ENCODE measurements at places on chromosomes 11 and 22. TPM values are rescaled to one million over a fixed set of nuclear protein-coding genes. Genes with fewer than 3 reads are reported as not detected.

GRCh38 chr11:95494167-95494566 is 263.2 kb upstream of the SESN3 start:
- no peak overlapping the region for H3K27ac ChIP-seq
- no peak for DNase-seq
- no peaks in the 10 kb centered on the region for H3K27me3 ChIP-seq
- peaks cover 3% of the 10 kb centered on the region for H3K36me3 ChIP-seq
- no peak overlapping the region for H3K4me3 ChIP-seq

GRCh38 chr11:74535371-74536160 is 42.0 kb upstream of the LIPT2 start:
- peaks cover 3% of the 10 kb centered on the region for H3K36me3 ChIP-seq
- DNase-seq = no peak
- no peaks in the 10 kb centered on the region for H3K4me1 ChIP-seq
- peaks cover 3% of the 10 kb centered on the region for H3K27me3 ChIP-seq

GRCh38 chr22:45838305-45838887 is 138.6 kb downstream of the WNT7B start:
- H3K4me1 ChIP-seq = no peaks in the 10 kb centered on the region
- peaks cover 23% of the 10 kb centered on the region for H3K36me3 ChIP-seq
- H3K27me3 ChIP-seq = no peaks in the 10 kb centered on the region
- no peak overlapping the region for H3K4me3 ChIP-seq
- no peak overlapping the region for H3K27ac ChIP-seq
- DNase-seq = no peak

Gene APOA4
- total RNA-seq = not detected

GRCh38 chr22:36331912-36332622 is 55.7 kb downstream of the MYH9 start:
- H3K27ac ChIP-seq = peak overlapping the region; percentile 99
- peaks cover 94% of the 10 kb centered on the region for H3K36me3 ChIP-seq
- H3K27me3 ChIP-seq = no peaks in the 10 kb centered on the region
- peaks cover 99% of the 10 kb centered on the region for H3K4me1 ChIP-seq
- peak; percentile 80 for DNase-seq

Gene ARHGEF17
- total RNA-seq = 0.05 TPM

Gene DCHS1
- total RNA-seq = 0.78 TPM

Gene STX3
- total RNA-seq = 5.4 TPM

Gene CBLIF
- not detected for total RNA-seq

DNA sequence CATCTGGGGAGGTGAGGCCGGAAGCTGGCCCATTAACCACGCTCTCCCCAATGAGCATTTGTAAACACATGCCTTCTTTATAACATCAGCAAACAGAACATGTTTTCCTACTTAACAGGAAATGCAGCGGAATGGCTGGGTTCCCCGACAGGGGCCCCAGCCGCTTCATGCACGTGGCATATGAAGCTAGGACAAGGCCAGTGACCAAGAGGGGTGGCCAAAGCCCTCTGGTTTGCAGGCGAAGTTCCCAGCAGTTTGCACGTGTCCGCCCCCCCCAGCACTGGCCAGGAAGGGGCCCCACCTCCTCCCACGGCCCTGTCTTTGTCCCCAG is 38.7 kb upstream of the LINC01488 start:
- H3K27ac ChIP-seq = no peak overlapping the region
- H3K4me3 ChIP-seq = no peak overlapping the region
- no peak for DNase-seq

DNA sequence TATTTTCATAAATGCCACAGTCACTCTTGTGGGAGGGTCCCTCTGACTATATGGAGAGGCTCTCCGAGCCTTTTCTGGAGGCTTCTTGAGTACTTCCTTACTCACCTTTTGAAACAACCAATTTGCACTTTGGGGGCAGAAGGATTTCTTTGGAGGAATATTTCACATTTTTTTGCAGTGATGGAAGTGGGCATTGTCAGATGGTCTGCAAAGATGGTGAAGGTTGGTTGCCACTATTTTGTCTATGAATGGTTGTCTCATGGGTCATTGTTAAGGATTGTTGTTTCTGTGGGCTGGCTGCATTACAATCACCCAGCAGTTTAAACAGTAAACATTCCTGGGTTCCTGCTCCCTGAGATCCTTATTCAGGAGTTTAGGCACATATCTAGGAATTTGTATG is 388.2 kb downstream of the TMEM135 start:
- H3K36me3 ChIP-seq = no peaks in the 10 kb centered on the region
- H3K4me3 ChIP-seq = no peak overlapping the region
- no peak overlapping the region for H3K27ac ChIP-seq
- no peaks in the 10 kb centered on the region for H3K4me1 ChIP-seq
- DNase-seq = no peak

DNA sequence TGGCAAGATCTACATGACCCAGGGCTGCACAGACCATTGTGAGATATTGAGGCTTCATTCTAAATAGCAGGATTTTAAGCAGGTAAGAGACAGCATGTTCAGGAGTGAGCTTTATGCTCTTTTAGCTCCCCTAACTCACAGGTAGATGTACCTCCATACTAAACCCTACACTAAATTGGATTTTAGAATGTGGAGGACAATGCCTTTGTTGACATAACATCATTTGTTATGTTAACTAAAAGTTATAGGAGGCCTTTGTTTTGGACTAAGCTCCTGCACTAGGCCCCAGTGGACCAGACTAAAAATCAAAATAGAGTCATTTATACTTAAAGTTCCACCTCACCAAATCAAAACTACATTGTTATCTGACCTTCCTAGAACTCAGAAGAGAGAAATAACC is 6.8 kb downstream of the DDIAS start:
- peaks cover 33% of the 10 kb centered on the region for H3K4me1 ChIP-seq
- no peak for DNase-seq
- no peak overlapping the region for H3K4me3 ChIP-seq
- H3K27me3 ChIP-seq = no peaks in the 10 kb centered on the region
- no peak overlapping the region for H3K27ac ChIP-seq
- H3K36me3 ChIP-seq = peaks cover 22% of the 10 kb centered on the region

Gene TRIM29
- not detected for total RNA-seq

- peaks cover 3% of the 10 kb centered on the region for H3K27me3 ChIP-seq
- H3K4me3 ChIP-seq = no peak overlapping the region
- peaks cover 3% of the 10 kb centered on the region for H3K4me1 ChIP-seq
Measured at GRCh38 chr11:131670876-131671275, 300.5 kb downstream of the NTM start.

Gene FXYD6
- 0.47 TPM for total RNA-seq

DNA sequence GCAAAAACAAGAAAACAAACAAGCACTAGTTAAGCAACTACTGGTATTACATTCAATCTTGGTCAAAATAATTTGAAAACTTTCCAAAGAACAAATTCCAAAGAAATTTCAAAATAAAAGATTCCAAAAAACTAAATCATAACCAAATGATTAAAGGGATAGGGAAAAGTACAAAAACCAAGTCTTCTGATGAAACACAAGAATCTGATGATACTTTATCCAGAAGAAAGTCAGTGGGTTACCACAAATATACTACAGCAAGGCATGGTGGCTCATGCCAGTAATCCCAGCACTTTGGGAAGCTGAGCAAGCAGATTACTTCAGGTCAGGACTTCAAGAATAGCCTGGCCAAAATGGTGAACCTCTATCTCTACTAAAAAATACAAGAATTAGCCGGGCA is 59.1 kb downstream of the NUP98 start:
- H3K27ac ChIP-seq = no peak overlapping the region
- H3K4me1 ChIP-seq = no peaks in the 10 kb centered on the region
- no peaks in the 10 kb centered on the region for H3K27me3 ChIP-seq
- H3K4me3 ChIP-seq = no peak overlapping the region
- H3K36me3 ChIP-seq = peaks cover 48% of the 10 kb centered on the region

GRCh38 chr22:50583294-50583861 is 729 bp upstream of the CHKB start:
- peaks cover 22% of the 10 kb centered on the region for H3K36me3 ChIP-seq
- peaks cover 25% of the 10 kb centered on the region for H3K4me1 ChIP-seq
- no peaks in the 10 kb centered on the region for H3K27me3 ChIP-seq
- H3K27ac ChIP-seq = peak overlapping the region; percentile 84
- peak overlapping the region; percentile 86 for H3K4me3 ChIP-seq
- DNase-seq = no peak

Gene FGF4
- not detected for total RNA-seq

- H3K4me3 ChIP-seq = no peak overlapping the region
- no peaks in the 10 kb centered on the region for H3K27me3 ChIP-seq
- H3K4me1 ChIP-seq = peaks cover 55% of the 10 kb centered on the region
- H3K36me3 ChIP-seq = peaks cover 24% of the 10 kb centered on the region
- DNase-seq = no peak
Measured at GRCh38 chr22:46730568-46731245, 7.3 kb downstream of the CERK start.

GRCh38 chr11:116895048-116895757 is 57.8 kb upstream of the APOA1 start:
- H3K4me3 ChIP-seq = no peak overlapping the region
- DNase-seq = peak; percentile 28
- peaks cover 36% of the 10 kb centered on the region for H3K36me3 ChIP-seq
- peaks cover 17% of the 10 kb centered on the region for H3K4me1 ChIP-seq

DNA sequence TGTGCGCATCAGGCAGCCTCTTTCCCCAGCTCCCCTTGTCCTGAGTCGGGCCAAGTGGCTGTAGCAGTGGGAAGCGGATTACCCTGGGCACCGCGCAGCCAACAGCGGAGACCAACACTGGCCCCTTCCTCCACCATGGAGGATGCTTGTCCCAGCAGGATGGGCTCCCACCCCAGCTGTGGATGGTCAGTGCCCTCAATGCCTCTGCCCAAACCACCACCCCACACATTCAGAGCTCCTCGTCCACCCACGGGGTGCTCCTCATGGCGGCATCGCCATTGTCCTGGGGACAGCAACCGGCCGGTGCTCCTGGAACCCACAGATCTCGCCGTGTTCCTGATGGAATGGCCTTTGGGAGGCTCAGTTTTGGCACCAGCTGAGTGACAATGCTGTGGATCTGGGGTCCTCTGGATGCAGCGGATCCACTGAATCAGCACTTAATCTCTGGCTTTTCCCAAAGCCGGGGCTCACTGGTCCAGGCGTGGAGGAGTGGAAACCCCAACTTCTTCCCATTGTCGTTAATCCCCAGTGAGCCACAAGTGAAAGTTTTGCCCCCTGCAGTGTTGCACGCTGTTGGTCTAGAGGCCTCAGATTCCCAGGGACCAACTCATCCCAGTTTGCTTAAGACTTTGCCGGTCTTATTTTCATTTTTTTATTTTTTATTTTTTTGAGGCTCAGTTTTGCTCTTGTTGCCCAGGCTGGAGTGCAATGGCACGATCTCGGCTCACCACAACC is 4.1 kb upstream of the B4GALNT4 start:
- no peaks in the 10 kb centered on the region for H3K36me3 ChIP-seq
- no peak overlapping the region for H3K27ac ChIP-seq
- peaks cover 19% of the 10 kb centered on the region for H3K27me3 ChIP-seq
- H3K4me3 ChIP-seq = no peak overlapping the region
- DNase-seq = no peak

- H3K36me3 ChIP-seq = no peaks in the 10 kb centered on the region
- H3K4me1 ChIP-seq = no peaks in the 10 kb centered on the region
- peaks cover 5% of the 10 kb centered on the region for H3K27me3 ChIP-seq
- no peak for DNase-seq
Measured at GRCh38 chr11:105132716-105133511, 6.7 kb downstream of the CARD18 start.

DNA sequence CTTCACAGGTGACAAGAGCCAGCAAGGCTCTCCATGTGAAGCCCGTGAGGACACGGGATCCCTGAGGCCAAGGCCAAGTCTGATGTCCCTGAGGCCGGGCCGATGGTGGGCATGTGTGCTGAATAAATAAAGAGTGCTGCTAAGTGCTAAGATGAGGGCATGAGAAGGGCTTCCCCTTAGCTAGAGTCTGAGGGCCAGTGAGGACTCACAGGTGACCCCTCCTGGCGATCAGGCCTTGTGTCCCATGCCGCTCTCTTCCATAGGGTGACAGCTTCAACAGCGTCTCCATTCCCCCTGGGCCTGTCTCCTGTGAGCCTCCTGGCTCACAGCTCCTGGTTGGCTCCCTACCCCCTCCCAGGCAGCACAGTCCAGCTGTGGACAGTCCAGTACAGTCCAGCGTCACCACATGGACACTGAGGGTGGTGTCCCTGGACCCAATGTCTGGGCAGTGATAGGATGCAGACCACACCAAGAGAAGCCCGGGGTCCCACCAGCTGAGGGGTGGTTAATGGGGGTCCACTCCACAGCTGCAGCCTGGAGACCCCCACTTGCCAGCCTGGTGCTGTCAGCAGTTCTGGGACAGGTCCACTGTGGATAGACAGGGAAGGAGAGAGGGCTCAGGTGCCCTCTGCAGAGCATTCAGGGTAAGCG is 1033.2 kb downstream of the TBC1D22A start:
- H3K36me3 ChIP-seq = no peaks in the 10 kb centered on the region
- H3K4me3 ChIP-seq = no peak overlapping the region
- no peak for DNase-seq
- H3K27me3 ChIP-seq = peaks cover 4% of the 10 kb centered on the region

- DNase-seq = no peak
- no peak overlapping the region for H3K27ac ChIP-seq
- H3K27me3 ChIP-seq = no peaks in the 10 kb centered on the region
- H3K4me3 ChIP-seq = no peak overlapping the region
Measured at GRCh38 chr11:69003301-69003865, 9.7 kb downstream of the MRGPRF start.

DNA sequence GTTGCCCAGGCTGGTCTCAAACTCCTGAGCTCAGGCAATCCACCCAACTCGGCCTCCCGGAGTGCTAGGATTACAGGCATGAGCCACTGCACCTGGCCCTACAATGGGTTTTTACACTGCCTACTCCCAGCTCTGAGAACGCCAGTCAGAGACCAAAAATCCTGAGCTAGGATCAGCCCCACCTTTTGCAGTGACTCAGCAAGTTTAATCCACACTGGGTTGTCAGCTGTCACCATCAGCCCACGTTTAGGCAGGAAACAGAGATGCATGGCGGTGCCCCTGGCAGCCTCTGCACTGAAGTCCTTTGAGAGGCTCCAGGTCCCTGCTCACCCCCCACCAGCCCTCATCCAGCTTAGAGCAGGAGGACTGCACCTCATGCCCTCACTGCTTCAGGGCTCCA is 117.6 kb downstream of the ARHGAP8 start:
- DNase-seq = peak; percentile 31
- H3K4me1 ChIP-seq = no peaks in the 10 kb centered on the region
- no peaks in the 10 kb centered on the region for H3K36me3 ChIP-seq
- H3K4me3 ChIP-seq = no peak overlapping the region

DNA sequence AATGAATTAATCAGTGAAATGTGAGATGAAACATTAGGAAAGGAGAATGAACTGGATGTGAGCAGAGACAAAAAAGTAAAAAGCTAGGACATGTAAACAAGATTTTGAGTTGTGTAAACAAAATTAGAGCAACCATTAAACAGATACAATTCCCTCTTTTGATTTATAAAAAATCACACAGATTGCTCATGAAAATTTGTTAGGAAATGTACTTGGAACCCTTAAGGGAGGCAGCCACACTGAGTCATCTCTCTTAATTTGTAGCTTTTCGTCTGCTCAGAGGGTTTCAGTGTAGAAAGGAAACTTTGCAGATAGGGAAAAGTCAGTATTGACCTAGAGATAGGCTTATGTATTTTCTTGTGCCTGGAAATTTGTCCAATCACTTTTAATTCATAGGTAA is 49.6 kb upstream of the ME3 start:
- H3K36me3 ChIP-seq = no peaks in the 10 kb centered on the region
- H3K4me3 ChIP-seq = no peak overlapping the region
- no peak overlapping the region for H3K27ac ChIP-seq

Data from activated CD4-positive, alpha-beta T cell treated with anti-CD3 and anti-CD28 coated beads for 36 hours (primary cell).